ENCODE measurements at places on chromosomes 1 and 21.

DNA sequence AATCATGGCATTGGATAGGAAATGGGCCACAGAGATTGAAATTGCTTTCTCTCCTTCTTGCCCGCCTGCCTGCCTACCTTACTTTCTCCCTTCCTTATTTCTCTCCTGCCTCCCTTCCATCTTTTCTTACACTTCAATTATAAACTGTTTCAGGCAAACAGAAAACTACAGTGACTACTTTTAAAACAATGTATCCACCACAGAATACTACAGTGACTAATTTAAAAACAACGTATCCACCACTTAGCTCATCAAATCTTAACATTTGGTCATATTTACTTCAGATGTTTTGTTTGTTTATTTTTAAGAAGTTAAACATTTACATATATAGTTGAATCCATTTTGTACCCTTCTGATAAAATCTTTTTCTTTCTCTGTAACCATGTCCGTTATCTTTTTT lies 54.4 kb downstream of the SNRPE start:
- no peak for DNase-seq

DNA sequence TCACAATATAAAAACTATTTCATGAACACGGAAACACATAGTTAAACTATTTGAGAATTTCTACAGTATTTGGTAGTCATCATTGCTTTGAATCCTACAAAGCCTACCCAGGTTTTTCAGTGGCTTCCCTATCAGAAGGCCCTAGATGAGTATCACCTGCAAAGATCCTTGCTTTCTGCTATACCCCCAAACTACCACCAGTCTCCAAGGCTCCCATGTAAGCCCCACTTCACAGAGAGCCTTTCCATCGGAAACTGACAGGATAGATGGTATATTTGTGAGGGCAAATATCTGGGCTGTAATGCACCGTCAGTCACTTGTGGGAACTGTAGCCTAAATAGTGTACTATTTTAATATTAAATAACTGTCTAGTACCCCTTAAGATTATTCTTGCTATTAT lies 674.3 kb downstream of the BRINP3 start:
- no peak for DNase-seq

- DNase-seq: no peak
Observed at GRCh38 chr1:111769517-111770146, 13.9 kb downstream of the DDX20 start.

DNA sequence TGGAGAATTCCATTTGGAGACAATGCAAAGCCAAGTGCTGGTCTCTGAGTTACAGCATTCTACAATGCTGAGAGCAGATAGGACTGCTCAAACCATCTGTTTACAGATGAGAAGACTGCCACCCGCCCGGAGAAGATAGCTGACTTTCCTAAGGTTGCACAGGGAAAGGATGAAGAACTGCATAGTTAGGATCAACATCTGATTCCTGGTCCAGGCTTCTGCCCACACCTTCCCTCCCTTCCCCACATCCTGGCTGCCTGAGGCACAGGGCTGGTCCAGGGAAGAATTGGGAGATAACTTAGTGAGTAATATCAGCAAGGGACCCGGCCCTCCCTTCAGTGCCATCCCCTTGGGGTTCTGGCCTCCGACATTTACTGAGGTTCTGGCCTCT lies 2.0 kb downstream of the SERINC2 start:
- no peak for DNase-seq

DNA sequence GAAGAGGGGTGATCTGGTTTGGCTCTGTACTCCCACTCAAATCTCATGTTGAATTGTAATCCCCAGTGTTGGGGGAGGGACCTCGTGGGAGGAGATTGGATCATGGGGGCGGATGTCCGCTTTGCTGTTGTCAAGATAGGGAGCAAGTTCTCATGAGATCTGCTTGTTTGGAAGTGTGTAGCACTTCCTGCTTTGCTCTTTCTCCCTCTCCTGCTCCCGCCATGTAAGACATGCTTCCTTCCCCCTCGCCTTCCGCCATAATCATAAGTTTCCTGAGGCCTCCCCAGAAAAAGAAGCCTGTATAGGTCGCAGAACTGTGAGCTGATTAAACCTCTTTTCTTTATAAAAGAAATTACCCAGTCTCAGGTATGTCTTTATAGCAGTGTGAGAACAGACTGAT lies 27.9 kb downstream of the MYOM3 start:
- no peak for DNase-seq

- DNase-seq: no peak
Observed at GRCh38 chr1:62725255-62725654, 37.1 kb upstream of the DOCK7 start.

DNA sequence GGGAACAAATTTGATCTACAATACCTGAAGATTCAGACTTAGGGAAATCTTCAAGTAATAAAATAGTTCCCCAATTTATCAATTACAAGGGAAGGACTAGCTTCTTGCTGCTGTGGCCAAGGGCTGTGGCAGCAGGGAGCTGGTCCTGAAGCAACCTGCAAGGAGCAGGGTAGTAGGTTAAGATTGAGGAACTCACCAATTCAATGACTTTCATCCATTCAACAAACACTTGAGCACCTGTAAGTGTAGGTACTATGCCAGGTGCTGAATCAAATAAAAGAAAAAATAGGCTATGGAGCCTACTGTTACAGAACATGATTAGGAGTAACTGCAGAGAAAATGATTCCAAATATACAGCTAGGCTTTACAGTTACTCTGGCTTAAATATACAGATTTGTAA lies 64.2 kb upstream of the RBM34 start:
- no peak for DNase-seq

DNA sequence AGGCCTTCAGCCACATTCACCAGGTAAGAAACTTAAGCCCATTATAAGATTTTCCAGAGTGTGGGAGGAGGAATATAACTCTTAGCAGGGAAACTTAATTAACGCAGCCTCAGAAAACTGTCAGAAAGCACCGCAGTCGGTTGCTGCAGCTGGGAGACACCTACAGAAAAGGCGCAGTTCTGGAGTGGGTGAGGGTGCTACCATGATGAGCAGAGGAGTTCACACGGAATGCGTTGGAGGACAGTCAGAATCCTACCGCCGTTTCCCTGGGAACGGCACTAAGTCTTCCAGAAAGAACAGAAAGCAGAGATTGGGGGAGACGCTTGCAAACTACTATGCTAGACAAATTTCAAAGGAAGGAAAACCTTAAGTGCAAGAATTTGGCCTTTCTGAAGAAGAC lies 6.4 kb downstream of the ACTN2 start:
- no peak for DNase-seq

DNA sequence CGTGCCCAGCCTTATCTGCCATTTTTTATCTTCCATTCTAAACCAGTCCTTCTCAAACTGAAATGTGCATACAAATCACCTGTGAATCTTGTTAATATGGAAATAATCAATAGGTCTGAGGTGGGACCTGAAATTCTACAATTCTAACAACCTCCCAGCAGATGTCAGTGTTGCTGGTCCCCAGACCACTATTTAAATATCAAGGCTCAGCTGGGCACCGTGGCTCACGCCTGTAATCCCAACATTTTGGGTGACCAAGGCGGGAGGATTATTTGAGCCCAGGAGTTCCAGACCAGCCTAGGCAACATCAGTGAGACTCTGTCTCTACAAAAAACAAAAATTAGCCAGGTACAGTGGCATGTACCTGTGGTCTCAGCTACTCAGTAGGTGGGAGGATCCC lies 4.1 kb downstream of the UQCRHL start:
- DNase-seq: peak; percentile 48

GRCh38 chr1:94865360-94865759 lies 45.2 kb downstream of the SLC44A3 start:
- no peak for DNase-seq

- DNase-seq: no peak
Observed at GRCh38 chr1:53552981-53553733, 94.0 kb downstream of the DMRTB1 start.

- DNase-seq: no peak
Observed at GRCh38 chr1:59027177-59027576, 243.3 kb upstream of the JUN start.

DNA sequence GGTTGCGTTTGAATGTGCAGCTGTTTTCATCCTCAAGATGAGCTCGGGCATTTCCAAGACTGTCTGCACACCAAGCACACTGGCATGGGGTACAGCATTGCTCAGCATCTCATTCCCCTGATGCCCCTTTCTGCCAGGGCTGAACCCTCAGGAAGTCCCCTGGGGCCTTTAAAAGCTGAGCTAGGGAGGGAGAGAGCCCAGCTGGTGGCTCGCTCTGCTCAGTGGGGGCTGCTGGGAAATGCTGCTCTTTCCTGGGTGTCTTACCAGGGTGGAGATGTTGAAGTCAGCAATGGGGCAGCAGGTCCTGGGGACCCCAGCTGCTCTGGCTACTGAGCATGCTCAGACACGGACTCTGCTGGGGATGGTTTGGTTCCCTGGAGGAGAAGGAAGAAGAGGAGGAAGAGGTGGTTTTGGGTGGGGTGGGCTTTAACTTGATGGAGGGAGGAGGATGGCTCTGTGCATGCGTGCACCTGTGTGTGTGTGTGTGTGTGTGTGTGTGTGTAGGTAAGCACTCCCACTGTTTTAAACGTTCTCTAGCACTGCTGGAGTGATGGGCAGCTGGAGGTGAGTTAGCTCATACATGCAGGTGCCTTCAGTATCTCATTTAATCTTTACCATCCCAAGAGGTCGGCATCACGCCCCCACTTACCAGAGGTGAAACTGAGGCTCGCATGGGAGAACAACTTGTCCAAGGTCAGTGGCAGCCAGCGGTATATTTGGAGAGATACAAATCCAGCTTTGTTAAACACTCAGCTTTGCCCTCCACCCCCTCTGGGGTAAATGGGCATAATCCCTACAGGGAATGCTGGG lies 40.9 kb downstream of the ACTL8 start:
- DNase-seq: no peak

DNA sequence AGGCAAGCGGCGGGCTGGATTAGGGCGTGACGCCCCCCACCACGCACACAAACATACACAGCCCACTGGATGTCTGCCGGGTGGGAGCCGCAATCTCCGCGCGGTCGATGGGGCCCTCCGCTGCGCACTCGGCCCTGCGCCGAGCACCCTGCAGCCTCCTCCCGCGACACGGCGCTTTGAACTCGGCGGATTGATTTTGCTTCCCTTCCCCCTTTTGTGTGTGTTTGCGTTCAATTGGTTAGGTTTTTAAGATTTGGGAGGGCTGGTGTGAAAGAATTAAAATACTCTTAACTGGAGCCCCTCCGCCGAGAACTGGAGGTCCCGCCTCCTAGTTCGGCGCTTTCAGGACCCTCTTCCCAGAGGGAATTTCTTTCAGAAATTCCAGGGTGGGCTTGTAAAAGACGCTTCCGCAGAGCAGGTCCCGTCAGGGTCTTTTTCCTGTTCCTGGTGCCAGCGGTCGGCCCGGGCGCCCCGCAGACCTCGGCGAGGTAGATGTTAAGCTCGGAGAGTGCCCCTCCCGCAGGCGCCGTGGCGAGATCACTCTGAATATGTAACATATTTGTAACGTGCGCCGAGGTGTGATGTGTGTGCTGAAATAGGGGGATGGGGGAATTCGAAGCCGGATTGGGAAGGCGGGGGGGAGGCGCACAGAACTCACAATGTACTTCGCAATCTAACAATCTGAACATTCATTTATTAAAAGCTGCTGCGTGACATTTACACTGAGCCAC lies 8.0 kb upstream of the BARHL2 start:
- DNase-seq: no peak

- DNase-seq: no peak
Observed at GRCh38 chr1:216749232-216749631, 26.0 kb upstream of the ESRRG start.

DNA sequence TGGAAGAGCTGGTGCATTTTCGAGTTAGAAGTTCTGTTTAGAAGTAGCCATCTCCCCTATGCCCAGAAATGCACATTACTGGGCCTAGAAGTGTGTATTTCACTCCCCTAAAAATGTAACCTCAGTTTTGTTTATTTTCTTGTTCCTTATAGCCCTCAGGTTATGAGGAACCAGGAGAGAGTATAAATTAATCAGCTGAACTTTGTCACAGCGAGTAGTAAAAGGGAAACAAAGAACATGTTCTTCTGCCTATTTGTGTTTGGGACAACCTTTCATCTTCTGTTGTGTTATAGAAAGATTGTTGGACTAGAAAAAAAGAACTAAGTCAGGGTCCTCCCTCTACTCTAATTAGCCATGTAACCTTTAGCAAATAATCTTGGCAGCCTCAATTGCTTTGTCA lies 160.5 kb upstream of the PDE4B start:
- no peak for DNase-seq

DNA sequence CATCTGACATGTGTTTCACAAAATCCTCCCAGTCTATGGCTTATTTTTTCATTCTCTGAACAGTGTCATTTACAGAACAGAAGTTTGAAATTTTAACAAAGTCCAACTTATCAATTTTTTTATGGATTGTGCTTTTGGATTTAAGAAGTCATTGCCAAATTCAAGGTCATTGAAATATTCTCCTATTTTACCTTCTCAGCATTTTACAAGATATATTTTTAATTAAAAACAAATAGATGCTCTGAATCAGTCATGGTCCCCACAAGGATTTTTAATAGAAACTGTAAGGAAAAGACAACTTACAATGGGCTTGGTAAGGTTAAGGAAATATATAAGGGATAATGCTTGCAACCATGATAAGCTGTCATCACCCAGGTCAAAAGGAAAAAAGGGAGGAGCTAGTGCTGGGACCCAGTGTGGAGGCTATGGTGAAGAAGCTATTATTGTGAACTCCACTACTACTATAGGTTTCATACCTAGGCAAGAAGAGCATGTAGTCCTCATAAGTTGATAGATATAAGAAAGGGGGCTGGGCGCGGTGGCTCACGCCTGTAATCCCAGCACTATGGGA lies 144.5 kb upstream of the KCNJ15 start:
- DNase-seq: no peak

- no peak for DNase-seq
Observed at GRCh38 chr1:227790868-227791267, 24.6 kb upstream of the PRSS38 start.

DNA sequence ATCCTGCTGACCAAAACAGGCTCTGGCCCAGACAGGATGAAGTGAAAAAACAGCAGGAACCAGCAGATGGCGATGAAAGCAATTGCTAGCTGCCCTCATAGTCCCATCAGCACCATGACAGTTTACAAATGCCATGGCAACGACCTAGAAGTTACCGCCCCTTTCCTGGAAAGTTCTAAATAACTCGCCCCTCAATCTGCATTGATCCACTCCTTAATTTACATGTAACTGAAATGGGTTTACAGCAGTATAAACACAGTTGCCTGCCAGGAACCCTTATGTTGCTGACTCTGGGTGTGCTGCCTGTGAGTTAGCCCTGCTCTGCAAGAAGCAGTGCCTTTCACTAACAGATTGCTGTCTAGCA lies 65.5 kb upstream of the CR1L start:
- peak; percentile 47 for DNase-seq

GRCh38 chr21:27526451-27526850 lies 559.6 kb upstream of the ADAMTS5 start:
- no peak for DNase-seq

DNA sequence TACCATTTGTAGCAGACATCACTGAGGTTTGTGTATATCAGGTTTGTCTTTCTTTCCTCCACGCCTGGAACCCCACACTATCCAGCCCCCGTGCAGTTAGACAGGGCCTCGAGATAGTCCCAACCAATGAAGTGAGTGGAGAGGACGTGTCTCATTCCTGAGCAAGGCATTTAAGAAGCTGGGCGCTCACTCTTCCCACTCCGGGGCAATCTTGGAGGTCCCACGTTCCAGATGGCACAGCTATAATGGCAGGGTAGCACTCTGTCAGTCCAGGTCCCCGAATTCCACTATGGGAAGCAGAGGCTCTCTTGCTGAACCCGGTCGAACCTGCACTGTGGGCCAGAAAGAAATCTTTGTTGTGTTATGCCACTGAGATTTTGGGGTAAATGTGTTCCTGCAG lies 57.3 kb upstream of the CSF3R start:
- peak; percentile 34 for DNase-seq

Data from left lobe of liver (tissue), 2 donors.